ENCODE measurements at places on chromosomes 2 and 18.

DNA sequence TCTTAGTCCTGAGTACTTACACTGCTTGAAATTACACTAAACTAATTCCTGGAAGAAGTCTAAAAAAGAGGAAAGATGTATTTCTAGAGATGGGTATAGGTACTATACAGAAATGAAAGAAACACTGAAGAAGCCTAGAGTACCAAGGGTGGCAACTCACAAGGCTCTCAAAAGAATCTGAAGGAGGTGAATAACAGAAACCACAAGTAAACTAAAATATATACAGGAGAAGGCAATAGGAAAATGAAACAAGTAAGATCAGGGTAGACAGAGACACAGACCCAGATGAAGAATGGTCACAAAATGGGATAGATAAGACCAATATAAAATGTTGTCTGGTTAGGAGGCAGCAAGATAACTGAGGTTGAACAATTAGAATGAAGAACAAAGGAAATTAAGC, 59.9 kb downstream of the USP37 start:
- DNase-seq, result no peak

GRCh38 chr18:35577045-35577848, 4.3 kb upstream of the GALNT1 start:
- no peak for DNase-seq

- no peak for DNase-seq
Measured at GRCh38 chr2:105375001-105375561, 23.8 kb downstream of the FHL2 start.

- peak; percentile 74 for DNase-seq
Measured at GRCh38 chr2:86825693-86826381, 35.1 kb upstream of the CD8A start.

- no peak for DNase-seq
Measured at GRCh38 chr2:148484066-148484465, 160.5 kb upstream of the EPC2 start.

GRCh38 chr2:230602562-230603230, 109.9 kb upstream of the CAB39 start:
- peak; percentile 83 for DNase-seq

DNA sequence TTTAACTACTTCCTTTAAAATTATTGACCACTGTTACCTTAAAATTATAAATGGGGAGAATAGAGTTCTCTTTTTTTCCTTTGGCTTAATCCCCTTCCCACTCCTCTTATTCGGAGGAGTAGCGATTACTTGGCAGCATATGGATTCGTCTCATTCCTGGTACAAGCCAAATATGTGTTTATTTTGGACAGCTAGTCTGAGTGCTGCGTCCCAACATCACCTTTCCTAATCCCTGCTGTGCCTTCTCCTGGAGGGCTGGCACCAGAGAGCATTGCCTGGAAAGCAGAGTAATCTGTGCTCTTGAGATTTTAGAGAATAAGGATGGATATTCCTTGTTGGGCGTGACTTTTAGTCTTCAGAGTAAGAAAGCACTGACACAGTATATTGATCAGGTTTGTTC, 185.6 kb downstream of the AGAP1 start:
- DNase-seq, result no peak

DNA sequence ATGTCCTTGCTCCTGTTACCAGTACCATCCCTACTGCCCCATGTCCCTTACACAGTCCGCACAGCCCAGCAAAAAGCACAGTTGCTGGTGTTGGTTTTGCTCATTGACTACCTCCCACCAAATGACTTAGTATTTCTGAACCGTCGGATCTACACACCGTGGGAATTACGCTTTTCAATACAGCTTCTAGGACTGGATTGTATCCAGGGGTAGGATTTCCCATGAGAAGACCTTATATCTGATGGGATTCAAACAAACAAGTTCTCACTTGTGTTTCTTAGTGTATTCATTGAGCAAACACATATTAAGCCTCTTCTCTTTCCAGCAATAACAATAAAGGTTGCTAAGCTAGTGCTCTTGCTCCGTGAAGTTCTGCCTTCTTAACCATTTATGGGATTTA, 25.8 kb downstream of the TRAPPC12 start:
- no peak for DNase-seq

DNA sequence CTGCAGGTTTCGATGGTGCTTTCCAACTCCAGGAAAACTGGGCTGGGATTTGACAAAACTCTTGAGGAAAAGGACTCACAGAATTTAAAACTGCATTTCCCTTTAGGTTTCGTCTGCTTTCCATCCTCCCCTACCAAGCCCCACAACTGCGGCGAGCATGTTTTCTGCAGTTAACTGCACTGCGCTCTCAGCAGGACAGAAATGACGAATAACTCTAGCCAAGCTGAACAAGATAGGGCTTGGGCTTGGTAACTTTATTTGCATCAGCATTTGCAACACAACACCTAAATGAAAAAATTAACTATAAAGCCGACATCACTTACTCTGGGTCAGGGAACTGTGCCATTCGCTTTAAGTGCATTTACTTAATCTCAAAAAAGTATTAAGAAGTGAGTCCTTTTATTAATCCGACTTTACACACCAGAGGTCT, 669 bp upstream of the PIKFYVE start:
- DNase-seq, result peak; percentile 57

DNA sequence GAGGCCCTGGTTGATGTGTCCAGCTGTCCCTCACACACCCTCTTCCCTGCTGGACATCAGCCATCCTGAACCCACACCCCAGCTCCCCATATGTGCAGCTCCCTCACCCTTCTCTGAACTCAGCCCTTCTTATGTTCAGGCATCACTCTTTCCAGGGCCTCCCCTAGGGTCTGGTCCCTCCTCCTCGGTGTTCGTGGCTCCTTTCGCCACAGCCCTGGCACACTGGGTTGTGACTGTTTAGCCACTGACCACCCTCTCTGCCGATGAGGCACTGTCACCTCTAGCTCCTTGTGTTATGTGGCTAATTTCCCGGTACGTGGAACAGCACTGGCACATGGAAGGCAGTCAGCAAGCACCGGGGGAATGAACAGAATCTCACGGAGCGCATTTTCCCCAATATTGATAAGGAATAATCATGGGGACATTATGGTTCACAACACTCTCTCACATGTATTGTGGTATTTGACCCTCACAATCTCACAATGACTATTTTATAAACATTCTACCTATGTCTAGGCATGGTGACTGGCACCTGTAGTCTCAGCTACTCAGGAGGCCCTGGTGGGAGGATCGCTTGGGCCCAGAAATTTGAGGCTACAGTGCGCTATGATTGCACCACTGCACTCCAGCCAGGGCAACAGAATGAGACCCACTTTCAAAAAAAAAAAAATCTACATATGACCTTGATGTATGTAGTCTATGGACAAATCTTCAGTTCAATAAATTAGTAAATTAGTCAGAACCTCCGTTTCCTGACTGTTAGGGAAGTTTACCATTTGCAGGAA, 292.1 kb downstream of the MYT1L start:
- no peak for DNase-seq

GRCh38 chr2:241312082-241312481, 3.4 kb downstream of the HDLBP start:
- no peak for DNase-seq

- DNase-seq, result no peak
Measured at GRCh38 chr2:3571284-3571683, 3.8 kb upstream of the RPS7 start.
